ENCODE measurements at places on chromosomes 11 and 22.

- DNase-seq: no peak
Observed at GRCh38 chr22:47207387-47207786, 444.9 kb downstream of the TBC1D22A start.

- DNase-seq: no peak
Observed at GRCh38 chr11:15307619-15308024, 192.9 kb downstream of the INSC start.

GRCh38 chr11:27914080-27914479 lies 193.9 kb downstream of the KIF18A start:
- DNase-seq: no peak

GRCh38 chr11:128165572-128165971 lies 421.8 kb downstream of the ETS1 start:
- DNase-seq: no peak

Measured in RWPE1 (cell line).